DMS53 (cell line): ENCODE measurements at places on chromosomes 4 and X.

- DNase-seq: no peak
These were observed 299.5 kb upstream of the KLF3 start for GRCh38 chr4:38364383-38364963.

DNA sequence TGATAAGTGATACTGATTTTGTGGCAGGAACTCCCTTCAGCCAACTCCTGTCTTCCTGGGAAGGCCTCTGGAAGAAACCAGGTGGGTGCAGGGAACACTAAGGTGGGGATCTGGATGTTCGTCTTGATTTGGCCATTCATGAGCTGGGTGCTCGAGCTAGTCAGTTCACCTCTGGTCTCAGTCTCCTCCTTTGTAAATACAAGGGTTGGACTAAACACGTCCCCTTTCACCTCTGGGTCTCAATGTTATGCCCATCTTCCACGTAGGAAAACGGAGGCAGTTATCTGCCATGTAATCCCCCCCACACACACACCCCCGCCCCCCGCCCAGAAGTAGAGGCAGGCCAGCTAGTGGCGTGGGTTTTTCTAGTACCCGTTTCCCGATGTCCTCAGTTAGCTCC lies 4.1 kb upstream of the RS1 start:
- peak; percentile 54 for DNase-seq

DNA sequence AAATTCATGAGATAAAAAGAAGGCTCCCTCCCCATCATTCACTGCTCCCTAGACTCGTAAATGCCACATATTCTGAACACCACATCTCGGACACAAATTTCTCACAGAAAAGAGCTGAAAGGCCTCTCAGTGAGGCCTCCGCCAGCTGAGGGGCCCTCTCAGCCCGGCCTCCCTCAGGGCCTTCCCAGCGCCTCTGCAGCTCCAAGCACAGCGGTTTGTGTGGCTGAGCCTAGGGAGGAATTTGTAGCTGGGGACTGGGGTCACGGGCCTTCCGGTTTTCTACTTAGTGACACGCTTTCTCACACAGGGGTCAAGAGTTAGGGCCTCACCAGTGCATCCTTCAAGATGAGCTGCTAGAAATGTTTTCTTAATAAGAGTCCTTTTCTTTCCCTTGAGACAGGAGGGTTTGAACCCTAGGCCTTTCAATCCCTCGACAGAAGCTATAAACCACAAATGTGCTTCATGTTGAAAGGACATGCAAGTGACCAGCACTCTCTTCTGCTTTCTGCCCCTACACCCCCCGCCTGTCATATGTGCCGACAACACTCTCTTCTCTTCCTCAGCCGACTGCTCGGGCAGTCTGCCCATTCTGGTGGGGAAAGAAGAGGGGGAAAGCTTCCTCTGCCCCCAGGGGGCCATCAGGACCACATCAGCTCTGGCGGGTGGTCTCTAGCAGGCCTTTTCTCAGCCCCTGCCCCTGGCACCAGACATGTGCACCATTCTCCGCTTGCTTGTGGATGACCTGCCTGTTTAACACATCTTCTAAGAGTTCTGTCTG lies 104.9 kb downstream of the CHIC2 start:
- DNase-seq: no peak

- DNase-seq: no peak
These were observed 3.6 kb downstream of the LINC00632 start for GRCh38 chrX:140713174-140713539.
